ENCODE measurements at places on chromosomes 7 and 10. TPM values are rescaled to one million over a fixed set of nuclear protein-coding genes. Genes with fewer than 3 reads are reported as not detected.

Gene ZNF736
- 33.0 TPM for total RNA-seq

DNA sequence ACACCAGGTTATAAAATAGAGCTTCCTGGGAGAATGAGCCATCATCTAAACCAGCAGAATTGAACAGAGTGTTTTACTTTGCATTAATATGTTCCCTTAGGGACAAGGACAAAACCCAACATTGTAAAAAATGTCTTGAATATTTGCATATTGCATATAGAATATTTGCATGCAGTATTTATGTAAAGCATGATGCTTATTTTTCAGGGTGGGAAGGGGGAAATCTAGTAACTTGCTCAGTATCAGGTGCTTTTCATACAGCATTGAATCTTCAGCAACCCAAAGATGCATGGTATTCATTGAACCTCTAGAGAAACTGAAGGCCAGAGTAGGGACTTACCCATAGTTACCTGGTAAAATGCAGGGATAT is 409.2 kb upstream of the ZMIZ1 start:
- no peak for DNase-seq

Gene HTR5A
- total RNA-seq = not detected

- DNase-seq = no peak
Observed at GRCh38 chr7:130655286-130655685, 13.3 kb downstream of the COPG2 start.

GRCh38 chr7:84110400-84110799 is 84.2 kb downstream of the SEMA3A start:
- DNase-seq = no peak

Gene FAM237B
- total RNA-seq = not detected

GRCh38 chr10:113091920-113092319 is 141.9 kb downstream of the TCF7L2 start:
- no peak for DNase-seq

GRCh38 chr7:154638286-154638685 is 364.6 kb downstream of the PAXIP1 start:
- DNase-seq = no peak
